AG08396 (cell line): ENCODE measurements at places on chromosomes 1 and 21.

DNA sequence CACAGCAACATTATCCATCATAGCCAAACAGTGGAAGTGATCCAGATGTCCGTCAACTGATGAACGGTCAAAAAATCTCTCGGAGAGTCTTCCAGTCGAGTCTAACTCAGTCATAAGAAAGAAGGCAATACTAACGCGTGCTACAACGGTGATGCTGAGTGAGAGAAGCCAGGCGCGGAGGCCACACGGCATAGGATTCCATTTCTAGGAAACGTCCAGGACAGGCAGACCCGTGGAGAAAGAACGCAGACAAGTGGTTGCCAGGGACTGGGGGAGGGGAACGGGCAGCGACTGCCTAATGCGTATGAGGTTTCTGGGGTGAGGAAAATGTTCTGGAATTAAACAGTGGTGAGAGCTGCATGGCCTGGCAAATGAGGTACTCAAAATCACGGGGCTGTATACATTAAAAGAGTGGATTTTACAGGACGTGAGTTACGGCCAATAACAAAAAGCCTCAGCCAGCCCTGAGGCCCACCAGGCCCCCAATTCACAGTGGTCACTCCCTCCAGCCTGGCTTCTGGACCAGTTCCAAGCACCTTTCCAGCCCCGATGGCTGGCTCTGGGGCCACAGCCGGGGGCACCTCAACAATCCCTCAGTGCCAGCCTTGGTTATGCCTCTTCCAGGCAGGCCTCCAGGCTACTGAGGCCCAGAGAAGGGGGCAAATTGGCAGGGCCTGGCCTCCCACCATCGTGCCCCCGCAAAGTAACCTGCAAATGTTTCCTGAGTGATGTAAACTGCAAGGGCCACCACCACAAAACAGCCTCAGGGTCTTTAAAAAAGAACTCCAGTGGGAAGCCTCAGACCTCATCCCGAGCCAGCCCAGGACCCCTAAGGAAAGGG is 3.4 kb downstream of the WNT9A start:
- no peak for DNase-seq

GRCh38 chr1:151526735-151527525 is 13.2 kb upstream of the TUFT1 start:
- no peak for DNase-seq

DNA sequence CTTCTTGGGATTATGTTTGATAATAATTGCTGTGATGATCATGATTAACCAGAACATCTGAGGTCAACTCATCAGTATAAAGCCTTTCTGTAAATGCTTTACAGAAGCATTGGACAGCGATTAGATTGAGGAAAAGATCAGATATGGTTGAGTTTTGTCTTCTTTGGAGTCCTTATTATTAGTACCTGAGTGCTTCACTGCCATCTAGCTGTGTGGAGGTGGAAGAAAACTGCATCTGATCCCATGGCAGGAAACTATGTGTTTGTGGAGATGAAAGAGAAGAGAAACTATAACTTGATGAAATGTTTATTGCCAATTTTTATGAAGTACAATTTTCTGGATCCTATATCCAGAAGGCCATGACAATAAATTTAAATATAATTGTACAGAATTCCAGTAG is 11.4 kb downstream of the FLG2 start:
- DNase-seq, result no peak

- DNase-seq, result no peak
Measured at GRCh38 chr1:15042866-15043265, 110.7 kb upstream of the TMEM51 start.

DNA sequence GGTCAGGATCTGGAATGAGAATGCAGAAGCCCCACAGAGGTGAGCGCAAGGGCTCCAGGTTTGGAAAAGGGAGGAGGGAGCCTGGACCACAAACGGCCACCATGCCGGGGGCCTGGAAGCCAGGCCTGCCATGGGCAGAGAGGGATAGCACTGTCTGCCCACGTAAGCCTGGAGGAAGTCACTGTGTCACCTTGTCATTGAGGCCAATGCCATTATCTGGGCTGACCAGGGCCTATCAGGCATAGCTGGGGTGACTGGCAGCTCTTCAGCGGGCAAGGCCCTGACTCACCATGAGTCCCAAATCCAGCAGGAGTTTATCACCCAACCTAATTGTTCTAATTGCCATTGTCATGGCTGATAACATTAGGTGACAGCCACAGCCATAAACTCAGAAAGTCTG is 84.6 kb downstream of the MATN1 start:
- DNase-seq, result no peak

DNA sequence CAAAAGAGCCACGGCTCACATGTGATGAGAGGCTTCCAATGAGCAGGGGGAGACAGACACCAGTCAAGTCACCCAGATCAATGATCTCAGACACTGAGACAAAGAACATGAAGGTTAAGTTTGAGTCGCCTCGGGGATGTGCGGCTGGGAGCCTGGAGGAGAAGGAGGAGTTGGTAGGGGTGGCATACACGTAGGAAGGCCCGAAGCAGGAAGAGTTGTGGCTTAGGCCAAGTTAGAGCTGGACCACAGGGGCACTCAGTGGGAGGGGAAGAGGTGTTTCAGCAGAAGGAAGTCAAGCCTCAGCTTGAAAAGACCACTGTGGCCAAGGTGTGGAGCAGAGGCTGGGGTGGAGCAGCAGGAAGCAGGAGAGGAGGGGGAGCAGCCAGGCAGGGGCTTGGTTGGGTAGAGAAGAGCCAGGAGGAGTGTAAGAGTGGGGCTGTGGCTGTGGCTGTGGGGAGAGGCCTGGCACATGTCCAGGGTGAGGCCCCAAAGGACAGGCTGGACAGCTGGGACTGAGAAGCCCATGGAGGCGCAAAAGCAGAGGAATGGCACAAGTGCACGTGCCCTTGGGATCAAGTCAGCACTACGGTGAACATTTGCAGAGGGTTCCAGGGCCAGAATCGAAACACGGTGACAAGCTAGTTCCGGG is 27.6 kb downstream of the CTNNBIP1 start:
- no peak for DNase-seq

- no peak for DNase-seq
Measured at GRCh38 chr1:7356079-7356478, 415.0 kb upstream of the VAMP3 start.

GRCh38 chr1:58304346-58304975 is 242.1 kb downstream of the OMA1 start:
- DNase-seq, result no peak
